Fibroblast of skin of abdomen (primary cell): ENCODE measurements at places on chromosomes 5 and 9.

GRCh38 chr9:137218754-137219271 lies 3.2 kb downstream of the RNF208 start:
- DNase-seq: no peak

- DNase-seq: no peak
Measured at GRCh38 chr5:61744690-61745619, 412.9 kb downstream of the ZSWIM6 start.

DNA sequence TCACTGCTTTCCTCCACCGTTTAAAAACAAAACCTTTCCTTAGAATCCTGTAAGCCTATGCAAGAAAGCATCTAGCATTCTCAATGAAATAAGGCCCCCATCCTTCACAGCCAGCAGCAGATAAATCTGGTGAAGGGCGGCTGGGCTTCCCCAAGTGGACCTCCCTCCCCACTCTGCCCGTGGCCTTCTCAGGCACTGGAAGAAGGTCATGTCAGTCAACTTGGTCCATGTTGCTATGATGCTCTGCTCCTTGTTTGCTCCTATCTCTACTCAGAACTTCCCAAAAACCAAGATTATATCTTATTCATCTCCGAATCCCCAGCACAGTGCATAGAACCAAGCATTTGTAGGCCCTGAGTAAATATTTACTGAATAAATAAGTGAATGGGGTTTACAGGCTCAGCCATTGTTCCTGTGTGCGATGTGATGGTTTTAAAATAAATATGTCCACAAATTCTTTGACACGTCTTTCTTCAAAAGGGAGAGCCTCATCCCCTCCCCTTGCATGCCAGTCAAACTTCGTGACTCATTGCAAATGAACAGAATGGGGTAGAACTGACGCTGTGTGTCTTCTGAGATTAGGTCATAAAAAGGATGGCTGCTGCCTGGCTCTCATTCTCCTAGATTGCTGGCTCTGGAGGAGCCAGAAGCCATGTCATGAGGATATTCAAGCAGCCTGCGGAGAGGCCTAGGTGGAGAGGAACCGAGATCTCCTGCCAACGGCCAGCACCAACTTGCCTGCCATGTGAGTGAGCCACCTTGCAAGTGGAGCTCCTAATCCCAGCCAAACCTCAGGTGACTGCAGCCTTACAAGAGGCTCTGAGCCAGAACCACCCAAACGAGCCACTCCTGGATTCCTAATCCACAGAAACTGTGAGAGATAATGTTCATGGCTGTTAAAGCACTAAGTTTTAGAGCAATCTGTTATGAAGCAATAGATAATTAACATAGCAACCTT lies 70.5 kb downstream of the MED27 start:
- DNase-seq: no peak

GRCh38 chr9:70677055-70677735 lies 262.7 kb upstream of the KLF9 start:
- no peak for DNase-seq

GRCh38 chr5:115179030-115179393 lies 9.3 kb upstream of the TRIM36 start:
- no peak for DNase-seq

DNA sequence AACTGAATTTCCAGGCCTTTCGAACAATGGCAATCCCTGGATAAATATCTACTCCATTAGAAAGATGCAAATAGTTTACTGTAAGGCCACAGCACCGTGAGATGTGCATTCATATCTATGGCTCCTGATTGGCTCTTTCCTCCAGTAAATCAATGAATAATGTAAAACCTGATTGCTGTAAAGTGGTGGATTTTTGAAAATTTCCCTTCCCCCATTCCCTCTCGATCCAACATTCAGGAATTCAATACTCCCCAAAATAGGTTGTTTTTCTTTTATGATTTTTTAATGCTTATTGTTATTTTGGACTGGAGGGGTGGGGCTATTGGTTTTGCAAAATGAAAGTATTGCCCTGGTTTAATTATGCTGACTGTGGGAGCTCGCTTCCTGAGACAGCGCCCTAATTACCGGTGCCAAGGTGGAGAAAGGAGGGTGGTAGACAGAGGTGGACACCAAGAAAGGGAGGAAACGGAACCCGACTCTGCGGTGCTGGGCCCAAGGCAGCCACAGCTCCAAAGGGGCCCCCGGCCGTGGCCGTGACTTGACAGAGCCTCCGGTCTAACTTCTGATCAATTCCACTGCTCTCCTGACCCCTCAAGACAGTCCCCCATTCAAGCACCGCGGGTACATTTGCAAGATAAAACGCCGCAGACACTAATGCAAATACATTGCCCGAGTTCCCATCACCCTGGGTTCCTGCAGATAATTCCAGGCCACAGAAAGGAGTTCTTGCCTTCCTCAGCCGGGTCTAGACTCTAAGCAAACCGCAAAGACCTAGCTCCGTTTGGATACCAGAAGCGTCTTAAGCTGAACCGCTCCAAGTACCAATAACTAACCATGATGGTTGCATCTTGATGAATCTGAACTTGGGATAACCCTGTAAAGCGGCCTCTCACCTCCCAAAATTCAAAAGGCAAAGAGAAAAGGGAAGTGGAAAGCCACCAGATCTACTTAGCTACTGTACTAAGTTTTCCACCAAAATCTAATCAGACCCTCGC lies 211.2 kb downstream of the MEF2C start:
- no peak for DNase-seq

DNA sequence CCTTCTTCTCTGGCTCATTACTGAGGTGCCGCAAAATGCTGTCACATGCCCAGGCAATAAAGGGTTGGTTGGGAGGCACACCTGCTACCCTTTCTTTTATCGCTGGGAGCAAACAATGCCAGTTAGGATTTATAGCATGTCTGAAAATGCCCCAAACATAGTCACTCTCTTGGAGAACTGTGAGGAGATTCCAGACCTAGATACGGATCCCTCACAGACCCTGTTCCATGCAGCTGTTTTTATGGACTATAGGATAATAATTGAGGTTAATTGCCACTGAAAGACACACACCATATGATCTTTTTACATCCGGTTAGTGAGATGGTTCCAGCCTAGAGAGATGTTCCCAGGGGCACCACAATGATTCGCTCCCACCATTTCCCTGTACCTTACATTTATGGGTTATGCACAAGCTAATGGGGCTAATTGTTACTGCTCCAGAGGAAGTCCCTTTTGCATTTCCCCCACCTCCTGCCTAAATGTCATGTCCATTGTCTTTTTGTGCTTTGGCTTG lies 318.1 kb downstream of the PIK3R1 start:
- no peak for DNase-seq

DNA sequence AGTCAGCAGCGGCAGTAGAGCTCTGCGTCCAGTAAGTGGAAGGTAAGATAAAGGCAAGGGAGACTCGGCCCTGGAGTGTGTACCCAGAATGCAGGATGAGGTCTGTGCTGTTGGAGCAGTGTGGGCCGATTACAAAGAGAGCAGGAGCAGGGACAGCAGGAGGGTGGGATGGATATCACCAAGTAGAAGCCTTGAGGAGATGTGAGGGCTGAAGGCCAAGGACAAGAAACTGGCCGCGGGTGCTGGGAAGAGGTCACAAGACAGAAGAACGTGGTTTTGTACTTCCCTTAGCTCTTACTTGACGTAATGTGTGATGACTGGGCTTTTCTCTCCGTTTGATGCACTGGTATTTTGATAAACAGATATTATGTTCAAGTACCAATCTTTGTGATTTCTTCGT lies 43.7 kb downstream of the OR2V1 start:
- no peak for DNase-seq

DNA sequence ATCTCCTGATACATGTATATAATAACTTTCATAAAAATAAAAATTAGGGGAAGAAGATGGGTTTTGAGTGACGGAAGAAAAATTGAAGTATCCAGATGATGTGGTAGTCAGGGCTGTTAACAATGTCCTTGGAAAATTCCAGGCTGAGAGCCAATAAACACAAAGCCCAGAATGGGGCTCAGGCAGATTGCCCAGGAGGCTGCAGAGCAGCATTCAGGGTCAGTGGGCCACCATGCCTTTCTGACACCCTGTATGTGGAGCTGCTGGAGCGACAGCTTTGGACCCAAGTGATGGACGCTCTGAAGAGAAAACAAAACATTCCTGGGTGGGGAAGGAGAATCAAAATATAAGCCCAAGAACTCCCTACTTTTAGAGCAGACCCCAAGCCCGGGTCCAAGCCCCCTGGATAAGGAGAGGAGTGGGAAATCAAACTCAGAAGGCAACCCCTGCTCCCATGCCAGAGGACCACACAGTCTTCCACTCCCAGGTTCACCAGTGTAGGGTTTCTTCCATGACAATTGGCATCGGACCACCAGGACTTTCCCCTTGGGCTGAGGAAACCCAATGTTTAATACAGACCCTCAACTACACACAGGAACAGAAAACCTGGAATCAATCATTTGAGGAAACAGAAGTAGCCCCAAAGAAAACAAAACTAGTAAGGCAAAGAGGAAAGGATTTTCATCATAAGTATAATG lies 45.7 kb upstream of the SPATA31C2 start:
- DNase-seq: peak; percentile 13

DNA sequence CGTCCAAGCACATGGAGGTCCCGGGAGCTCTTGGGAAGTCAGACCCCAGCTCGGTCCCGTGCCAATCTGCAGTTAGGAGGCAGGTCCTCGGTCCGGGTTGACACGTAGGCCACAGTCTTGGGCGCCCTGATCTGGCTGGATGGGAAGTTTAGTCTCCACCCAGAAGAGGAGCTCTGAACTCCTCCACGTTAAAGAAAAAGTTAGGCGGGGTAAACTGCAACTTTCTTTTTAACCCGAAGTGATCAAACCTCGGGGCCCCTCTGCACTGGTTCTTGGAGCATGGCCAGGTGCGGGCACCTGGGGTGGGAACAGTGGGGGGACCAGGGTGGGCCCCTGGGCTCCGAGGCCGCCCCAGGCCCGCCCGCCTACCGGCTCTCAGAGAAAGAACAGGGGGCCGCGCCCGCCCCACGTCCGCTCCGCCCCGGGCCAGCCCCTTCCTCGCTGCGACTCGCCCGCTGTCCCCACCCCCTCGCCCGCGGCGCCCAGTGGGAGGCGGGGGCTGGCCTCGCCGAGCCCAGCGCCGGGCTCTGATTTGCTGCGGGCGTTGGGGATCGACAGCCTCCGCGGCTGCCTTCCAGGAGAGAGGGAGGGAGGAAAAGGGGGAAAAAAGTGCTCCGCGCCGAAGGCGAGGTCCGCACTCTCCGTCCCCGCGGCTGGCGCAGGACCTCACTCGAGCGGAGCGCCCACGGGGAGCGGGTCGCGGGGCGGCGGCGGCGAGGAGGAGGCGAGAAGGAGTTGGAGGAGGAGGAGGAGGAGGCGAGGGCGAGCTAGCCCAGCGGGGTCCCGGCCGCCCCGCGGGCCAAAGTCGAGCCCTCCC lies at the start of gene COL5A1:
Gene COL5A1 (plus strand): TSS at position 631 of the 817 bp plus-strand sequence. CDS start 385 bp downstream, outside the sequence.
- DNase-seq: peak; percentile 97

DNA sequence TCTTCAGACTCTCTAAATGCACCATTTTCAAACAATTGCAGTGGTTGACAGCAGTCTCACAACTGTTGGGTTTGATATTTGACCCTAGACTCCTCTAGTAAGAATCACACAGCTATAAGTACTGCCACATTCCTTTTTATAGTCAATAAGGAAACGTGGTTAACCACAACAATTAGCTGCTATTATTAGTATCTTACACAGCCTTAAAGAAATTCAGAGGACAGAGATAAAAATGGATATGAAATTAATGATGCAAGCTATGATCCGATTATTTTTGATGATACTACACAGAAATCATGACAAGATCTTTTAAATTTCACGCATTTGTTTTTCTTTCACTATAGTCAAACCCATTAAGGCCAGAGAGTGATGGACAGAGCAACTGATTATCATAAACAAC lies 288.6 kb upstream of the C9orf72 start:
- peak; percentile 71 for DNase-seq

- no peak for DNase-seq
Measured at GRCh38 chr9:125404733-125405132, 143.1 kb downstream of the GAPVD1 start.

- DNase-seq: no peak
Measured at GRCh38 chr5:7851617-7852289, 820 bp upstream of the CFAP90 start.

DNA sequence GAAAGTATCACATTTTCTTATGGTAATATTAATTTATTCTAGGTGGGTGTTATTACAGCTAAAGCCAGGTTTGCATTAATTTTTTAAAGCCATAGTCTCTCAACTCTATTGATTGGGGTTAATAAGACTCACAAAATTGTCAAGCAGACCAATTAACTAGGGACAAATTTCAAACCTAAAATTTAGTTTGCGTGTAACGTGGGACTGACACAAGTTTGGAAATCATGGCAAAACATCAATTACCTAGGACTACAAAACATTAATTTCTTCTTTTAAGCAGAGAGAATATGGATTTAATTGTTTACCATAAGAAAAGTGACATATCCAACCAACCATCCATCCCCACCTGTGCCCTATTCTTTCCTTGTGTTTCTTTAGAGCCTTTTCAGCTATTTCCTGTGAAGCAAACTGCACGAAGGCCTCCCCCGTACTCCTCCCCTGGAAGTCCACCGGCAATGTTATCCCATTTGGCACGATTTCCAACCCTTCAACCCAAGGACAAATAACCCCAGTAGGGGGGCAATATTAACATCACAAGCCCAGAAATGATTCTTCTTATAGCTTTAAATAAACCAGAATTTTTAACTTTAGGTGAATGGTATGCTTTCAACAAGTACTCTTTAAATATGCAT lies 4.4 kb downstream of the HNRNPH1 start:
- no peak for DNase-seq

DNA sequence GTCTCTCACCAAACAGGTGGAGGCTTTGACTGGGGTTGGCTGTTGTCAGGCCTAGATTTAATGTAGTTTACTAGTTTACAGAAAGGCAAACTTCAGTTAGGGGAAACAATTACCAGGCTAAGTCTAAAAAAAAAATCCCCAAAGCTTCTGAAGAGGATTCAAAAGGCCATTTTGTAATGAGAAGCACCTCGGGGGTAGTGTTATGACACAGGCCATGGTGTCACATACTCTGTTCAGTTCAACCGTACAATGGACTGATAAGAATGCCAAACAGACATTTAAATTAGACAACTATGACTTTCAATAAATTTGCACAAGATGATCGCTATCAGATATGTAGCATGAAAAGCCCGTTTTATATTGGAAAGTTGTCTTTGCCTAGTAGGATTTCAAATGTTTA lies 120.1 kb upstream of the PCA3 start:
- DNase-seq: no peak

GRCh38 chr5:10421896-10422691 lies 19.6 kb upstream of the ROPN1L start:
- DNase-seq: no peak
